ENCODE measurements at places on chromosomes 5 and 9.

DNA sequence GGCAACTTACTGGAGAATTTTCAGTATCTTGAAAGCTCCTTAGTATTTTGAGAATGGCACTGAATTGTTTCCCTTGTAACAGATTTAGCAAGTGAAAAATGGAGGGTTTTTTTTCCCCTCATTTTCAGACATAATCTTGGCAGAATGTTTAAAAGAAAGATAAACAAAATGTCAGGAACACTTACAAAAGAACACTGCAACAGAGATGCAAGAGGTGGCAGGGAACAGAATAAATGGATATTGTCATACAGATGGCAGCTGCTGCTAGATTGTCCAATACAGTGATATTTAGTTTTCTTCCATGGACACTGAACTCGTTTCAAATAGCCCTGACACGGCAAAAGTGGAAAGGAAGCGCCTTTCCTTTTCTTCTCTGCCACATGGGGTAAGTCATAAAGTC, 76.9 kb upstream of the ZNF608 start:
- DNase-seq: peak; percentile 57

GRCh38 chr9:107137495-107138202, 145.4 kb upstream of the RAD23B start:
- DNase-seq: no peak

- no peak for DNase-seq
These were observed 59.5 kb upstream of the RARS1 start for GRCh38 chr5:168426864-168427172.

GRCh38 chr9:127531676-127532075, 80.4 kb downstream of the LRSAM1 start:
- DNase-seq: no peak

GRCh38 chr5:31806561-31806960, 167.6 kb downstream of the PDZD2 start:
- no peak for DNase-seq

DNA sequence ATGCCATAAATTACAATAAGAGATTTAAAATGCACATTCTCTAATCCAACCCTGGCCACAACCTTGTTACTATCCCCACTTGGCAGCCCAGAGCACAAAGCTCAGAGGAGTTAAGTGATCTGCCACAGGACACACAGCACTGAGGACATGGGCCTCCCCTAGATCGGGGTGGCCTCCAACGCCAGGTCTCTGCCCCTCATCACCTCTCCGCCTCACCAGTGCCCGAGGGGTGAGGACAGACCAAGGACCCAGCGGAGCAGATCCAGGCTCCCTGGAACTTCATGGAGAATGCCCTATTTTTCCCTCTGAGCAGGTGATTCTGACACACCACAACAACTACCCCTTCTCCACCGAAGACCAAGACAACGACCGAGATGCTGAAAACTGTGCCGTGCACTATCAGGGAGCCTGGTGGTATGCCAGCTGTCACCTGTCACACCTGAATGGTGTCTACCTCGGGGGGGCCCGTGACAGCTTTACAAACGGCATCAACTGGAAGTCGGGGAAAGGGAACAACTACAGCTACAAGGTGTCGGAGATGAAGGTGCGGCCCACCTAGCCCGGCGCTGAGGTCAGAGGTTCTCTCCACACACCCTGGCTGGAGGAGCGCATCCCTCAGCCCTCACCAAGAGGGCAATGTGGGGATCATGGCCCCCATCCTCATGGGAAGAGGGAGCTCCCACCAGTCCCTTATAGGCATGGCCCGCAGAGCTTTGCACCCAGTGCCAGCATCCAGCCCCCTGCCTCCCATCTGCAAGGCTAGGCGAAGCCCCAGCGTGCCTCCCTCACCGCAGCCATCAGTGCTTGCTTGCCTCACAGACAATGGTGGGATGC, 12.5 kb upstream of the FCN2 start:
- no peak for DNase-seq

DNA sequence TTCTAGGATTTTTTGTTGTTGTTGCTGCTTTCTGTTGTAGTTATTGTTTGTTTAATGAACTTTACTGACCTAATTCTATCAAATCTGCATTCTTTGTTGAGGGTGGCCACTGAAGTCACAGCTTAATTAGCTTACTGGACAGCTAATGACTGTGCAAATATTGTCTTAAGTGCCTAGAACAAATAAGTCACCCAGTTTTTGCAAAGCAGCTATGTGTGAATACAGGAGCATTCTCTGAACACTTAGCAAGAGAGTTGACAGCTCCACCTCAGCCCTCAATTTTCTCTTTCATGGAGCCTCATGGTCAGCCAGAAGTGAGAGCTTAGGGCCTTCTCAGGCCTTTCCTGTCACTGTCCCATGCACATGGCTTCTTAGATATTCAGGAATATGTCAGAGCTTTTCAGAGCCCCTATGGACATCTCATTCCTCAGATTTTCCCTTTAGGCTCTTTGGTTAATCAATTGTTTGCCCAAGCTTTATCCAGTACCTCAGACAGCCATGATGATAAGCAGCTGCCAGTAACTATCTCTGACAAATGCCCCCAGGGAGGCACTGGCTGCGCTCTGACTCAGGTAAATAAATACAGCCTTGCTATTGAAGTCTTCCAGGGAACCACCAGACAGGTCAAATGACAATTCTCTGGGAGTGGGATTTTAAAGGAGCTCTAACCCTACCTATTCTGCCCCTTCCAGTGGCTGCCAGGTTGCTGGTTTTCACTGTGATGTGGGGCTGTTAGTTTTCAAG, 241.4 kb upstream of the IL12B start:
- no peak for DNase-seq

DNA sequence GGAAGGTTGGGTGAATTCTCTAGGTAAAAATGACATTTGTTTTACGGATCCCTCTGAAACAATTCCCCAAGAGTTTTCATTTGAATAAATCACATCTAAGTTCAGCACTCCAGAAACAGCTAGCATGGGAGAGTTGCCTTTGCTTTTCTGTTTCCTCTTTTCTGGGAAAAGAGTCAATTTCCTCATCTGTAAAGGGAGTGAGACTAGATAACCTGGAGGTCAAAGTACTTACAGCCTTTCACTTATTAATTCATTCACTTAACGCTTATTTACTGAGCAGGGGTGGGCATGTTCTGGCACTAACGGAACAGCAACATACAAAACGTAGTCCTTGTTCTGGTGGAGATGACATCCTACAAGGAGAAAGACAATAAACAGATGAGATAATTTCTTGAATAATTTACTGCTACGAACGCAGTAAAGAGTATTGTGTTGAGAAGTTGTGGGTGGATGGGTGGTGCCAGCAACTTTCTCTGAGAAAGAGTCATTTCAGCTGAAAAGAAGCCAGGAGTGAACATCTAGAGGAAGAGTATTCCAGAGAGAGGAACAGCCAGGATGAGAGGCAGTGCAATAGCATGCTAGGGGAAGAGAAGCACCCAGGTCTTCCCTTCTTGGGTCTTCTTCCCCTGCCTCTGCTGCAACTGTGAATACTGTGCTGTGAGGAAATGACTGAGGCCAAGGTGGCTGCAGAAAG, 335.6 kb downstream of the ZSWIM6 start:
- no peak for DNase-seq

GRCh38 chr5:173242675-173243121, 7.7 kb upstream of the NKX2-5 start:
- no peak for DNase-seq

- no peak for DNase-seq
These were observed 1229.5 kb upstream of the CDH6 start for GRCh38 chr5:29963956-29964355.

DNA sequence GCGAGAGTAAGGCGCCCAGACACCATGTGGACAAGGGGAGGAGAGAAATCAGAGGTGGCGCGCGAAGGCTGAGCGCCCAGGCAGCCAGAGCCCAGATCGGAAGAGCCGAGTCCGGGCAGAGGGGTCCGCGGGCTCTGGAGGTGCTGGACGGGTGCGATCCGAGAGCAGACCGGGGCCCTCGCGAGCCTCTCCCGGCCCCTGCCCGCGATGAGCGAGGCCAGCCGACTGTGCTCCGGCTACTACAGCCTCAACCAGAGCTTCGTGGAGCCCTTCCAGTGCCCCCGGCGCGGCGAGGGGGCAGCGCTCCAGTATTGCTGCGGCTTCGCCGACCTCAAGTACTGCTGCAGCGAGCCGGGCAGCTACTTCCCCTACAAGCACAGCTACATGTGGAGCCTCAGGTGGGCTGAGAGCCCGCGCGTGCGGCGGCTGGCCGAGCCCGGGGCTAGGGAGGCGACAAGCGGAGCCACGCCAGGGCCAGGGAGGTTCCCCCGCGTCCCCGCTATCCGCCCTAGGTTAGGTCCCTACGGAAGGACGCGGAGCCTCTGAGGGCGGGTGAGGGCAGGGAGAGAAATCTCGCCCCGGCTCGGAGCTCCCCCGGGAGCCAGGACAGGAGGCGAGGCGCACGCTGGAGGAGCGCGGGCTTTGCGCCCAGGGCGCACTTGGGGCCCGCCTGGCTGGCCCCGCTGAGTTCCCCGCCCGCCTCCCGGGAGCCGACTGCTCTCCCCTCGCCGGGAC, at the start of gene SHISAL2B:
Gene SHISAL2B, plus strand, starts transcription at position 87 of the 735 bp plus-strand sequence. Its CDS starts 121 bp downstream, at position 208.
- no peak for DNase-seq

DNA sequence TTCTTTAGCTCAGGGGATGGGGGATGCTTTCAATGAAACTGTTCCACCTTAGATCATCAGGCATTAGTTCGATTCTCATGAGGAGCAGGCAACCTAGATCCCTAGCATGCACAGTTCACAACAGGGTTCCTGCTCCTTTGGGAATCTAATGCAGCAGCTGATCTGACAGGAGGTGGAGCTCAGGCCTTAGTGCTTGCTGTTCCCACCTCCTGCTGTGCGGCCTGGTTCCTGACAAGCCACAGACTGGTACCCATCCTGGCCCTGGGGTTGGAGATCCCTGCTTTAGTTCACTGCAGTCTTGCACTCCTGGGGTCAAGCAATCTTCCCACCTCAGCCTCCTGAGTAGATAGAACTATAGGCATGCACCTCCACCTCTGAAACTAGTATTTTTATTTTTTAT, 1369.8 kb upstream of the NUDT12 start:
- DNase-seq: no peak

- no peak for DNase-seq
These were observed 11.8 kb downstream of the ITGA1 start for GRCh38 chr5:52799358-52799982.

DNA sequence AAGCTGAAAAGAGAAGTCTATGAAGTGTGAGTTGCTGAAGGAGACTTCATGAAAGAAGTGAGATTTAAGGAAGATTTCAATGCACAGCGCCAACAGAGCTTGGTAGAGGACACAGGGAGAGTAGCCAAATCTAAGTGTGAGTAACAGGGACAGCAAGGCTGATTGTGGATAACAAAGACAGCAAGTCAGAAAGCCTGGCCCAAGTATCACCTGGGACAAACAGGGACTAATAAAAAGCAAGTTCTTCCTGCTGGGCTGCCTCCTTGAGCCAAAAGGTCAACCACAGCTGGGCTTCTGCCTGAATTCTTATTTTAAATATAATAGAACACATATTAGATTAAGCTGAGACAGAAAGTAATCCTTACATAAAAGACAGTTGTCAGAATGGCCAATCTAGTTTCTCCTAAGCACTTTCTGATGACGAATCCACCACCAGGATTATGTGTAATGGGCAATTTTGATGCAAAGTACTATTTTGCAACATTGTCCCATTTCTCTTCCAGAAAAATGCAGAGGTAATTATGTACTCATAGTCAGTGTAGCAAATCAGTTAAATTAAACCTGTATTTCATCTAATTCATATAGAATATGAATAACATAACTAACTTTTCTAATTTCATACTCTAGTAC, 73.8 kb downstream of the MAPKAP1 start:
- no peak for DNase-seq

DNA sequence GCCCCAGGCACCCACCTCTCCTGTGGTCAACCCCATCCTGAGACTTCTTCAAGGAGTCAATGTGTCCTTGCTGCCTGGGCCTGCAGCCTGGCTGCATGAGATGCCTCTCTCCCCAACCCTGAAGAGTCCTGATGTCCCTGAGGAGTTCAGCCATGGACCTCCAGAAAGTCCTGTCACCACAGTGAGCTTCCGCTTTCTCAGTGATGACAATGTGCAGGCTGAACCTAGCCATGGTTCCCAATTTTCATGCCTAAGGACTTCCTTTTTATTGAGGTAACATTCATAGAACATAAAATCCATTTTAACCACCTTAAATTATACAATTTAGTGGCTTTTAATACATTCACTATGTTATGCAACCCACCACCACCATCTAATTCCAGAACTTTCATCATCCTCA, 29.1 kb downstream of the DAP start:
- DNase-seq: no peak

DNA sequence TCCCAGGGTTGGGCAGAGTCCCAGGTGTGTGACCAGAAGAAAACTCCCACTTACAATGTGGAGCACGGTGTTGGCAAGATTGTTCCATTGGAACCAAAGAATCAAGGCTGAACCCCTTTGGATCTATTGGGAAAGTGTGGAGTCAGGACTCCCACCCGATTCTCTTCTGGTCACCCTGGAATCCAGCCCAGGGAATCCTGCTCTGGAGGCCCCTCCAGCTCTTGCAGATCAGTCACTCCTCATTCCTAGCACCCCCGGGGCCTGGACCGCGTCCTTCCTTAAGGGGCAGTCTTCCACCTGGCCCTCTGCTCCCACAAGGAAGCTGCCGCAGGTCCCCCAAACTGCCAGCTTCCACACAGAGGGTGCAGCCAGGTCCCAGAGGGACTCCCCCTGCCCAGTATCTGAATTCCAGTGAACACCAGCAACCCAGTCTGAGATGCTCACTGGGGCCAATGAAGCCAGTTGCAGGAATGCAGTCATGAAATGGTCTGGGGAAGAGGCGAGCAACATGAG, 170.1 kb downstream of the GADD45G start:
- no peak for DNase-seq

DNA sequence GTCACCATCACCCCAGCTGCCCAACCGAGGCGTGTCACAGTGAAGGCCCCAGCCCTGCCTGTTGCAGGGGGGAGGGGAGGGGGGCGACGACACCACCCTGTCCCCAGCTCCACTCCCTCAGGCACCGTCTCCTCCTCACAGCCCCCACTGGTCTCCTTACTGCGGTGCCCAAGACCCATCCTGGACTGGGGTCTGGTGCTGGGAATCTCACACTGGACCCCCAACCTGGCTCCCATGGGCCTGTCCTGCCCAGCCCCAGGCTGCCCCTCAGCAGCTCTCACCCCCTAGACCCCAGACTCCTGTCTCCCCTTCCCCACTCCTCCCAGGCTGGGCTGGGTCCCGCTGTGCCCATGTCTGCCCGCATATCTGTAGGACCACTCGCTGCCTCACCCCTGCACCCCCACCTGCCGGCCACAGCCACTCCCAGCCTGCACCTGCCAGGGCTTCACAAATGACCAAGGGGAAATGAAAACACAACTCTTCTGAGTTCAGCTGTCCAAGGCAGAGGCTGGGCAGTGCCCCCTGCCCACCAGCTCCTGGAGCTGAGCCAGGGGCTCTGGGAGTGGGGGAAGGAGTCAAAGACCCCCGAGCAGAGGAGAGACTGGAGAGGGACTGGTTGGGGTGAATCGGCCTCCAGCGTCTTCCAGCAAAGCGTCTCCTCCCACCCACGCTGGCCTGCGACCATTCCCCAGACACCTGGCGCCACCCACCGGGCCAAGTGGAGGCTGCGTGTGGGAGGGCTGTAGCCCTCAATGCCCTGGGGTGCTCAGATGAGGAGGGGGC, 32.6 kb upstream of the EGFL7 start:
- no peak for DNase-seq

- no peak for DNase-seq
These were observed 29.0 kb downstream of the ANGPTL2 start for GRCh38 chr9:127093319-127094020.

- no peak for DNase-seq
These were observed 46.2 kb downstream of the SLC28A3 start for GRCh38 chr9:84294241-84294950.

- no peak for DNase-seq
These were observed 220.0 kb downstream of the ESM1 start for GRCh38 chr5:54765165-54766028.

- DNase-seq: no peak
These were observed 102.7 kb upstream of the MVB12B start for GRCh38 chr9:126223798-126224531.

Measured in NCI-H524 treated with DMSO at 0.1 percent for 48 hours (cell line).